ENCODE measurements at places on chromosomes 6 and 20.

DNA sequence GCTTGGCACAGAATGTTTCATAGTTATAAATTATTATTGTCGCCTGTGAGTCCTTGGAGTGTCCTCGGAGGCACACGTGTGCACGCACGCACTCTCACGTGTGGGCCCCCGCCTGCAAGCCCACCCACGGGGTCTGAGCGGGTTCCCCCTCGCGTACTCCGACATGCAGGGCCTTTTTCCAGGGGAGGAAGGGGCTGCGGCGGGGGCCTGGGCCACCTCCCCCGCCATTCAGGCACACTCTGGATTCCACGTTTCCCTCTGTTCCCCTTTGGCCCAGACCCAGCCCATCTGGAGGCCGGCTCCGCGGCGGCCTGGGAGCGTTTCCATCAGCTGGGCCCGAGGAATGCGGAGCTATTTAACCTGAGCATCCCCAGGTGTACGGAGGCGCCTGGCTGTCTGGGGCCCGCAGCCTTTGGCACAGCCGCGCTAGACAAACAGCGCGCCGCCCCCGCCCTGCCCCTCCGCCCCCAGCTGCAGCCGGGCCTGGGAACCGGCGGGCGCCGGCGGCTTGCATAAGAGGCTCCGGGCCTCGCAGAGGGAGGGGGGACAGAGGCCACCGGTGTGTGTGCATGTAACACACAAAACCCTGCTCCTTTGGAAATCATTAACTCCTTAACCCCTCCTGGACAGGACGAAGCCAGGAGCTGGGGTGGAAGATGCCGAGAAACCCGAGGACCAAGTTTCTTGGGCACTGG, 3.3 kb downstream of the ID1 start:
- ATAC-seq: peak; percentile 20

- no peak for ATAC-seq
These were observed 71.8 kb upstream of the DSP start for GRCh38 chr6:7469696-7470095.

- no peak for ATAC-seq
These were observed 204.3 kb upstream of the PRSS16 start for GRCh38 chr6:27043244-27043643.

DNA sequence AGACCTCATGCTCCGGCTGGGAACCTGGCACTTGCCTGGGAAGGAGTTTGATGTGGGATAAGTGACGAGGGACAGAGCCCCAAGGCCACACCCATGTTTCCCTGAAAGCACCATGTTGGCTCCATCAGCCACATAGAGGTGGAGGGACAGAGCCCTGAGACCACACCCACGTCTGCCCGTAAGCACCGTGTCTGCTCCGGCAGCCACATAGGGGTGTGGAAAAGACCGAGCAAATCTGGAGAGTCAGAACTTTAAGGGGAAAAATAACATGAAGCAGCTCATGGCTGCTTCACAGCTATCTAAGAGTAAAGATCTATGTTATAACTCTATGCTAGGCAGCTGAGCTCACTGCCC, 15.3 kb downstream of the SLCO4A1 start:
- no peak for ATAC-seq

GRCh38 chr6:163444077-163444476, 29.6 kb downstream of the QKI start:
- ATAC-seq: no peak

DNA sequence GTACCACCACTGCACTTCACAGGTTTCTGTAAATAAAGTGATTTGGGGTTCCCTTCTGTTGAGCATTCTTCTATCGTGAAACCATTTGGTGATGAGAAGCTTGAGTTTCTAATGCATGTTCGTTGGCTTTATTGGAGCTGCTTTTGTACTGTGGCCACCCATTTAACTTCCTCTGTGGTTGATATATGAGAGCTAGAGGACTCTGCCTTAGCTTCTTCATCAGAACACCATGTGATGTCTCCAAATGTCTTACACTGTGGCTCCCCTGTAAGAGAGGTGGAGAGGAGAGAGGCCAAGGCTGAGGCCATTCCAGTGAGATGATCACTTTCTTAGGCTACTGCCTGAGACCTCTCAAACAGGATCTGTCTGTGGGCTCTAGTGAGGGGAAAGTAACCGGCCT, 114.5 kb downstream of the SLC16A10 start:
- ATAC-seq: no peak

DNA sequence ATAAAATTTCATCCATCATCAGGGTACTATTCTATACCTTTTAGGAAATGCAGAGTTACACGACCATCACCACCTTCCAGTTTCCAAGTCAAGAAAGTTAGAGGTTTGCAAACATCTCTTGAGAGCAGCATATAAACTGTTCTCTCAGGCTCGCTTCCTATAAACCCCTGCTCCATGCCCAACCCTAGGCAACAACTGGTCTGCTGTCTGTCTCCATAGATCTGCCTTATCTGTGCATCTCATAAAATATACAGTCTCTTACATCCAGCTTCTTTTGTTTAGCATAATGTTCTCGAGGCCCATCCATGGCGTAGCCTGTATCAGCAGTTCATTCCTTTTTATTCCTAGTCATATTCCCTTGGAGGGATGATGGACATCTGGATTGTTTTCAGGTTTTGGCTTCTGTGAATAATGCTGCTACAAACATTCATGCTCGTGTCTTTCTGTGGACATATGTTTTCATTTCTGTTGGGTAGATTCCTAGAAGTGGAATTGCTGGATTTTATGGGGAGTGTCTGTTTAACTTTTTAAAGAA, 6.1 kb downstream of the PTPRT start:
- ATAC-seq: no peak

DNA sequence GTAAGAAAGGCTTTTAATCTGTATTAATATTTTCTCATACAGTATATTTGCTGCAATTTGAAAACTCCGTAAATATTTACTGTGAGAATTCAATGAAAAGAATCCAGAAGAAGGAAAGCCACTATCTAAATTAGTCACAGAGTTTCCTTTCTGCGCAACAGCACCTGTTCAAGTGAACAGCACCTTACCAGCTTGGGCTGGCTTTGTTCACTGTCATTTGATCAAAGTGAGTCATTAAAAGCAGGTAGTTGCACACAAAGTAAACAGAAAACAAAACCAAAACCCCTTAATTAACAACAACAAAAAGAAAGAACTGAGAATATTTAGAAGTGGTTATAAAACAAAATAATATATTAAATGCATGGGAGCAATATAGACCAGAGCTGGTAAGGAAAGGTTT, 12.8 kb downstream of the SMLR1 start:
- no peak for ATAC-seq

GRCh38 chr6:159762681-159763293, 942 bp downstream of the ACAT2 start:
- peak; percentile 7 for ATAC-seq

- peak; percentile 38 for ATAC-seq
These were observed 887 bp downstream of the GABBR1 start for GRCh38 chr6:29631860-29632731.

GRCh38 chr20:13671916-13672378, 33.2 kb upstream of the TASP1 start:
- ATAC-seq: no peak

DNA sequence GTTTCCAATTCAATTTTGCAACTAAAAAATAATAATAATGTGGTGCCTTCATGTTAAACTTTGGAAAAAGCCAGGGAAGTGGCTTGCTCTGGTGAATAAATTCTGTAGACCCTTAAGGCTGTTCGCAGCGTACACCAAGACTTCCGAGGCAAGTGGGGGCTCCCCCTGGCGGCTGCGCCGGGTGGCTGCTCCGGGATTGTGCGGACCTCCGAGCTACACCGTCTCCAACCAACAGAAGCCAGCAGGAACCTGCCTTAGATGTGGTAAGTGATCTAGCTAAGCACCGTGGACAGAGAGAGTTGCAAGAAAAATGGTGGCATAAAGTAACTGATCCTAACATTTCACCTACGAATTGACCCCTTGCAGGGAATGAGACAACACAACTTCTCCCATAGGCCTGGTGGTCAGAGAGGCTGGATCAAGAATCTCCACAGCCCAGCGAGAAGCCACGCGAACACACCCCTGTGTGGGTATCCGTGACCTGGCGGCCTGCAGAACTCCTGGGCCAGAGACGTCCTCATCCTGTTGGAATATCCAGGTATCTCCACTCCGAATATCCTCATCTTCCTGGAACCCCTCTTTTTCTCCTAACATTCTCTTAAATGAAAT, 69.6 kb downstream of the TBXT start:
- ATAC-seq: no peak

DNA sequence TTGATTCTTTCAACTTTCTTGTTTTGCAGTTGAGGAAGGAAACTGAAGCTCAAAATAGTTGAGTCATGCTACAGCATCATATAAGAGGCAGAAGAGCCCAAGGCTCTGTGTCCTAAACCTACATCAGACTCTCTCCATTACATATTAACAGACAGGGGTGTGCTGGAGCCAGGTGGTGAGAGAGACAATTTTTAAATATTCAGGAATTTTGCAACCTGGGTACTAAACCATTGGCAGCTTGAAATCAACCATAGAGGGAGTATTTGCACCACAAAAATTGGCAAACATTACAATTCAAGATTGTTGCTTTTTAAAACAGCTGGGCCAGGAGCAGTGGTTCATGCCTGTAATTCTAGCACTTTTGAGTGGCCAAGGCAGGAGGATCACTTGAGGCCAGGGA, 65.8 kb upstream of the SOX4 start:
- ATAC-seq: no peak

DNA sequence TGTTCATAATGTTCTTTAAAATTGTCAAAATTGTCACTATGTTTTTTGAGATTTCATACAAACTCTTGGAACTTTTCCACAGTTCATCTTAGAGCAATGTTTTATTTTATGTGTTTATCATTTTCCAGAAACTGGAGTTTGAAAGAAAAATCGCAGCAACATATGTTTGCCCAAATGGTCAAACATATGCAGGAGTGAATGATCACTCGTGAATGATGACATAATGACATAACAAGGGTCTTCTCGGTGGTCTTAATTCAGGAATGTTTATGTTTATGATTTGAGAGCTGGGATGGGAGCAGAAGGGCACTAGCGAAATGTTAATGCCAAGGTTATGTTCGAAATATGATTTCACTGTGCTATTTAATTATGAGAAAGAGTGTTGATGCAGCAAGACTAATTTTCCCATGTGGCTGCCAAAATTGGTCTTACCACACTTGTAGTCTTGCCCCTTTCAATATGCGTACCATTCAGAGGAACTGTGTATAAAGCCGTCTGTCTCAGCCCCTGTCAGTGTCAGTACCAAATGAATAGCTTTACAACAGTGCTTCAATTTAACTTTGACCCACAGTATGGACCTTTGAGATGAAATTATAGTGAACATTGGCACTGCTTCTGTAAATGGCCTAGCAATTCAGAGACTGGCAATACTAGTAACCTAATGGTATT, 152.3 kb downstream of the CARMIL1 start:
- ATAC-seq: no peak

DNA sequence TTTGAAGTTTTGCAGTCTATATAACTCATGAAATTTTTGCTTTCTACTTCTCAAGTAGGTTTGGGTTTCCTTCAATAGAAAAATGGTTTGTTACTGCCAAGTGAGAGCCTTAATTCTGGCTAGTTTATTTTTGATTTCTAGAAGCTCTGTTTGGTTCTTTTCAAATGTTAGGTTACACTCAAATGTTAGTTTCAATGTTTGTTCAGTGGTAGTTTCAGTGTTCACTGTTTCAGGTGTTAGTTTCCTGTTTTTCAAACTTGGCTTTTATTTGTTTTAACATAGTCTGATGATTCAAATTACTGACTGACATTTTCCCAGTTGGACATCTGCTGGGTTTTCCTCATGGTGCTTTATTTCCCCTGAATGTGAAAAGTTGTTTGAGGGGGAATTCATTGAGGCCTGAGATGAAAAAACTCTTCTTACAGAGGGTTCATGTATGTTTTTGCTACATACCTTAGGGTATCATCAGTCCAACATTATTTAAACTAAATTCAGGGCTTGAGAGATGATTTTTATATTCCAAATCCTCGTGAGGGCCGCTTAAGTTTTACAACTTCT, 189.0 kb downstream of the JARID2 start:
- ATAC-seq: no peak

DNA sequence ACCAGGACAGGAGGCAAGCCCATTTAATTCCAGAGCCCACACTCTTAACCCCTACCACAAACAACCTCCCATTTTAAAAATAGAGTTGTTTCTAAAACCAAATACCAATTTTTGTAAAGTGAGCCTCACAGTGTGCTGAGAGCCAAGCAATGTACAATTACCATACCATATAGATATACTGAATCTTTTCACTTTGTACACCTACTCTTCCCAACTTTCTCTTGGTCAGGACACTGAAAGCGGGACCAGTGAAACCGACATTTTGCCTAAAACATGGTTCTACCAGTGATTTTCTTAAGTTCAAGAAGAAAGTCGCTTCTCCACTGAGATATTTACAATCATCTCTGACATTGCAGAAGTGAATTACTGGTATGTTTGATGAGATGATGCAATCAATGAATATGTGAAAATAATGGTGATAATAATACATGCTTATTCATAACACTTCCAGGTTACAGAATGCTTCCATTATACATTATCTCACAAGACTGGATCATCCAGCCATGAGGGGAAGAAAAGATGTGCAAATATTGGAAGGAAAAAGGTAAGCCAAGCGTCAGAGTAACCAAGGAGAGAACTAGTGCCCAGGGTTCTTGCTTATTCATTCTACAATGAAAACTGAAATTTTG, 74.1 kb downstream of the HIVEP2 start:
- ATAC-seq: peak; percentile 15

- ATAC-seq: no peak
These were observed 30.1 kb upstream of the SCP2D1 start for GRCh38 chr20:18783385-18783959.

DNA sequence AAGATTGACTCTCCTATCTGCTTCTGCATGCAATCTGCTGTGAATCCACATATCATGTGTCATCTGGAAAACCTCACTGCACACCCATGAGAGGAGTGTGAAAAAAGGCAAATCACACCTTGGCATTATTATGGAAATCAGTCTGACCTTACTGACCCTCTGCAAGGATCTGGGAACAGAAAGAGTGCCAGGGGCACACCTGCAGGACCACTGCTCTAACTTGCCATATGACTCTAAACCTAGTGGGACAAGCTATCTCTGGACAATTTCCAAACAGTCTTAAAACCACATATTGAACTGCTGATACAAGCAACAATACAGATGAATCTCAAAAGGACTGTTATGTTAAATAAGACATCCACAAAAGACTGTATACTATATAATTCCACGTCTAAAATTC, 50.3 kb downstream of the ABHD12 start:
- no peak for ATAC-seq

- ATAC-seq: no peak
These were observed 3.7 kb upstream of the TAF8 start for GRCh38 chr6:42046464-42047212.

- ATAC-seq: no peak
These were observed 57.4 kb downstream of the IYD start for GRCh38 chr6:150426198-150426597.

DNA sequence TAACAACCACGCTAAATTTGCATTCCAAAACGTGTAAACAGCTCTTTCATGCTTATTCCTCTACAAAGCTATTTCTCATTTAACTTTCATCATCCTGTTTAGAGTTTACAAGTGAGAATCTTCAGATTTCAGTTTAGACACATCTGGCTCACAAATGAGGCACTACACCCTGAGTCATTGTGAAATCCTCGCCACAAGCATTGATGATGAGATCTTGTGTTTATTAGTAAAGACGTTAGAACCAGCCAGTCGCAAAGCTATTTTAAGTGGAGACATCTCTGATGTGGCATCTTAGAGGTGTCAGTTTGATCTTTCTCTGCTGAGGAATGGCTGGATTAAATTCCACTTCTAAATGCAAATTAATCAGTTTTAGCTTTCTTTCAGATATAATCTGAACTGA, 8.3 kb upstream of the ISM1 start:
- ATAC-seq: no peak

GRCh38 chr6:112929641-112930040, 582.5 kb downstream of the RFPL4B start:
- no peak for ATAC-seq

- no peak for ATAC-seq
These were observed 233.4 kb upstream of the ID4 start for GRCh38 chr6:19603721-19604120.
